ENCODE measurements at places on chromosomes 3 and 15.

DNA sequence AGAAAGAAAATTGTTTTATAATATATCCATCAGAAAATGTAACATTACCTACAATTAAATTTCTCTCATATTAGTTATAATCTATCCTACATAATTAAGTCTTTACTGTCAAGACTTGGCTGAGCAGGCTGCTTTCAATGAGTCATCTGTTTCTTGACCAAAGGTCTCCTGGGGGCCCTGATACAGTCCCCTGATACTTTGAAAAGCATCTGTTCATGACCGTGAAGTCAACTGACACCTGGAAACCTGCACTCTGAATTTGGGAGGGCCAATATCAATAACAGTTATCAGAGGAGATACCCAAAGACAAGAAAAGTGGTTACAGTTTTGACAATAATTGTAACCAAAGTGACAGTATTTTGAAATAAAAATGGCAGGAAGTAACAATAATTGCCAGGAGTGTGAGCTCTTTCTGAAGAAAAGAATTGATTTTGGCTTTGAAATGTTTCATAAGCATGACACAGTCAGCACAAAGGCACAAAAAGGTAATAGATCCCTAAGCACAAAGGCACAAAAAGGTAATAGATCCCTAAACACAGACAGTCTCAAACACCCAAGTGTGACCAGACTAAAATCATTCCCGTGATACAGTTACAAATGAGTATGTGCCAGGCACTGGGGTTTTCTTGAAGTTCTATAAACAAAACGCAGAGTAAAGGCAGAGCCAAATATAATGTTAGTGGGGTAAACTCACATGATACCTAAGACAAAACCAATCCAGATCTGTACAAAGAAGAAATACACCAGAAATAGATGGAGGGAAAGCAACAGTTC, 260.7 kb downstream of the PLOD2 start:
- no peak for DNase-seq

- DNase-seq = peak; percentile 25
Observed at GRCh38 chr3:149784064-149784704, 8.2 kb downstream of the ANKUB1 start.

GRCh38 chr15:89976246-89976600, 24.9 kb upstream of the ZNF710 start:
- DNase-seq = no peak

DNA sequence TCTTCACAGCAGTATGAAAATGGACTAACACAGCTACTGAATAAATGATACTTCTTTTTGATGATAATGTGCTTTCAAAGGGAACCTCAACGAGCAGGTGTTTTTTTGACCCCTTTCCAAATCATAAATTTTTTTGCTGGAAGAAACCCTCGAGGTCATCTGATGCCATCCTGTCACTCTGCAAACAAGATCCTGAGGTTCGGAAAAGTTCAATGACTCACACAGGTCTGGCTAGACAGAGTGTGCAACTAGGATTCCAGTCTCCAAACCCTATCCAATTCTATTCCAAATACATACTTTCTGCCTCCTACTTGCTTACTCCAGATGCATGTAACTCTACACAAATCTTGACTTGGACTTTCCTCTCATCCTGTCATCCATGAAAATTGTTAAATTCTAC, 124.7 kb downstream of the NEDD4 start:
- DNase-seq = no peak

DNA sequence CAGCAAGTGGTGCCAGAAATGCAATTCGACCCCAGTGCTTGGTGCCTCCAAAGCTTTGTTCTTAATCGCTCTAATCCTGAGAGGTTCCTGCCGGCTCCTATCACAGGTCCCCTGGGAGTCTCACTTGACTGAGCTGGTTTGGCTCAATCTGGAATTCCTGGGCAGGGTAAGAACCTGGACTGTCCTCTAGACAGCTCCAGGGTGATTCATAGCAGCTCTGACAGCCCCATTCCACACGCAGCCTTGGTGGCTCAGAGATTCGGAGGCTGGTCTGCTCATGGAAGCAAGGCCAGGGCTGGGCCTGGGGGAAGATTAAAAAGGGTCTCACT, 37.9 kb downstream of the MYO5C start:
- no peak for DNase-seq

DNA sequence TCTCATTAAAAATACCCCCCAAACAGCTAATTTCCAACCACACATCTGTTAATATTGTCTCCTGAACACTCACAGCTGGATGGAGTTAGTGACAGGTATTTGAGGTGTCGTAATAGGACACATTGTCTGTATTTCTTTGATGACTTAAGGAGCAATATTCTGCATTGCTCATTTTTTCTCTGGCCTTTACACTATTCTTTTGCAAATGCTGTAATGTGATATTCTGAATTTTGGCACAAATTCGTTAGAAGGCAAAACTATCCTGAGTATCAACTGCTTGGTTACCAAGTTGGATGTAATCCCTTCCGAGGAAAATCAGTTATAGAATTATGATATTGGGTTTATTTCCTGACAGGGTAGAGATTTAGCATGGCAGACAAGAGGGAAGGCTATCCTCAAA, 1030.2 kb downstream of the MCTP2 start:
- no peak for DNase-seq

DNA sequence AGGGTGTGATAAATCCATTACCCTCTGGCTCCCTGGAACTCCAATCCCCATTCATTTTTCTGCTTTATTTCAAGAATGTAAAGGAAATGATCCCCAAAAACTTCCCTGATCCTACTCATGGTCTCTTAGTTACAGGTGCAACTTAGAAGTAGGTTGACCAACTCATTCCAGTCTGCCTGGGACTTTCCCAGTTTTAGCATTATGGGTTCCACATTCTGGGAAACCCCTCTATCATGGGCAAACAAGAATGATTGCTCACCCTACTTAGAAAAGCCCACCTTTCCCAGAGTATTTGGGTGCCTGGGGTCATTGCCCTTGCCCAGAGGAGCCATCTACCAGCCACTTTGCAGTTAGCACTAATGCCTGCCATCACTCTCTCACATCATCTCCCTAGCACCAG, 15.6 kb downstream of the CLDN18 start:
- no peak for DNase-seq

GRCh38 chr15:93020976-93021772, 67.8 kb downstream of the RGMA start:
- DNase-seq = no peak

DNA sequence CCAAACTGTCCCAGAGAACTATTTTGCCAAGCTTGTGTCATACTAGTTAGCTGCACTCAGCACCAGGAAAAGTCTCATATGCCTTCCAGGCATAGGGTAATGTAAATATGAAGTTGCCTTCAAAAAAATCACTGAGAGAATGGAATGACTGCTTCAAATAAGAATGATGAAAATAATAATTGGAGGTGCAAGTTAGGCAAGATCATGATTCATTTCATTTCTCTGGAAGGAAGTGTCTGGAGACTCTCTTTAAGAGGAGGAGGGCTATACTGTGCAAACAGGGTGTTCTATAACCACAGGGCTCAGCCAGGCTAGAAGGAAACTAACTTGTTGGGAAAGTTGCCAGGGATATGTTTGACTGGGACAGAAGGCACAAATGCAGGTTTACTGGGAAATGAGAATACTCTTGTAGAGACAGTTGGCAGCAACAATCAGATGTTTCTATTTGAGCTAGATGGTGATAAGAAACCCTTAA, 4.3 kb downstream of the SIDT1 start:
- peak; percentile 54 for DNase-seq

DNA sequence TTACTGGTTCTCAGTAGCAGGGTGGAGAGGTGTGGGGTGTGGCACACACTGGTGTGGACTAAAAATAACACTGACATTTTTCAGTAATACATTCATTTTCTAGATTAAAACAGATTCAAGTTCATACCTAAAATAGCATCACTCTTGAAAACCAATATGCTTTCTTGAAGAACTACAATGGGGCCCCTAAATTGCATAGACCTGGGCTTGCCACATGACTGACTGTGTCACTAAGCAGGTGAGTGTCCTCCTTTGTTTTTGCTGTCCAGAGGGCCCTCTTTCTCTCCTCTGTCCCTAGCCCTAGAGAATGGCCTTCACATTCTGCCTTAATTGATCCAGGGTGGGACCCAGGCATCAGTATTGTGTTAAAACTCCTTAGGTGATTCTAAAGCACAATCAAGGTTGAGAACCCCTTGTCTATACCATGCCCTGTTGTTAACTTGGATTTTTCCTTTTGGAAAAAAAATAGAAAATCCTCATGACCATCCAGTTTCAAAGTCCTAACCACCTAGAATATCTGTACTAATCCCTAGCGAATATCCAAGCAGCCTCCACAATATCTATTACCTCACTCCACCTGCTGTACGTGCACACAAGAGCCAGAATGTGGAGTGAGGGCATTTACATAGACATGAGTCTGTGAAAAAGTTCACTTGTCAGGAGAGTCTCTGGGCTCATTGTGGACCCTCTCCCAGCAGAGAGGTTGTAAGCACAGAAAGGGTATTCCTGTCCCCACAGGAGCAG, 18.7 kb upstream of the TMEM41A start:
- no peak for DNase-seq

GRCh38 chr15:23760024-23760423, 72.9 kb upstream of the NDN start:
- DNase-seq = no peak

- no peak for DNase-seq
Observed at GRCh38 chr3:32973982-32974381, 22.5 kb downstream of the CCR4 start.

Data from PC-9 (cell line).